ENCODE measurements at places on chromosomes 3 and 15.

DNA sequence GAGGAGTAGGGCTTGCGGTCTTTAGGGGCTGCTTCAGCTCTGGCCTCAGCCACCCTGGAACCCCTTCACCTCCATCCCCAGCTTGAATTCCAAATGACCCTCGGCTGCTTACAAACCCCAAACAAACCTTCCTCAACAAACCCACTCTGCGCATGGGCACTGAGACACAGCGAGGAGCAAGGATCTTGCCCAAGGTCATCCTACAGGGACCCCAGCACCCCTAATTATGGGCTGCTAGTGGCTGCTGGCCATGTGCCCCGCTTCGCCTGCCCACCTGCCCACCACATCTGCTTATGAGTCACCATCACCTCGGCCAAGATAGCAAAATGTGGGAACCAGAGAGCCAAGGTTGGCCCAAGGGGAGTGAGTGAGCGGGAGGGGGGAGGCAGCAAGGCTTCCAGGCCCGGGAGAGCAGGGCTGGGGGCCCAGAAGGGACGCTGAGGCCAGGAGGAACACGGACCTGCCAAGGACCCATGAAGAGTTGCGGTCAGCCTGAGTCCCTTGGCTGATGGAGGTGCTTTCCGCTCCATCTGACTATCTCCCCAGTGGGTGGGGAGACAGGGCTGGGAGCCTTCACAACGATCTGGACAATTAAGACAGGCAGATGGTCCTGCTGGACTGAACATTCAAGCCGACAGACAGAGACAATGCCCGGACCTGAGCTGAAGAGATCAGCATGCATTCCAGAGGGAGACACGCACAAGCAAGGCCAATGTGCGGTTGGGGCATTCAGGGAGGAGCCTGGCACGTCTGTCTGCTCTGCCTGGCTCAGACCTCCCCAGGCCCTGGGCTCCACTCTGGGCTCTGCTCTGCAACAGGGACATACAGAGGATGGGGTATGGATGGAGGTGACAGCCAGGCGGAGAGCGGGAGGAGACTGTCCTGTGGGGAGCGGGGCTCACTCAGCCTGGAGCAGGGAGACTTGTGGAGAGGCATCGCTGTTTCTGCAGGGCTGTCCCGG is 10.8 kb upstream of the GRIP2 start:
- DNase-seq = no peak

DNA sequence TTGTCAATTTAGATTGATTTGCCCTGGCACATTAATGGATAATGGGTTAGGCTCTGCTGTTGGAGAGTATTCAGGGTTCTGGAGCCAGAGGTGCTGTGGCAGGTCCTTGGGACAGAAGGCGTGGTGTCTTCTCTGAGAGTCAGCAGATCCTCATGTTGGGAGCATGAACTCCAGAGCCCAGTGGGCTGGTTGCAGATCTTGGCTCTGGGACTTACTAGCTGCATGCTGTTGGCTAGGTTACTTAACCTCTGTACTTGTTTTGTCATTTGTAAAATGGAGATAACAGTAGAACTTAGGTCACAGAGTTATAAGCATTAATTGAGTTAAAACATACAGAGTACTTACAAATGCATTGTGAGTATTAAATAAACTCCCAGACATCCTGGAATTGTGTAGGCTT is 77.6 kb downstream of the CCK start:
- no peak for DNase-seq

DNA sequence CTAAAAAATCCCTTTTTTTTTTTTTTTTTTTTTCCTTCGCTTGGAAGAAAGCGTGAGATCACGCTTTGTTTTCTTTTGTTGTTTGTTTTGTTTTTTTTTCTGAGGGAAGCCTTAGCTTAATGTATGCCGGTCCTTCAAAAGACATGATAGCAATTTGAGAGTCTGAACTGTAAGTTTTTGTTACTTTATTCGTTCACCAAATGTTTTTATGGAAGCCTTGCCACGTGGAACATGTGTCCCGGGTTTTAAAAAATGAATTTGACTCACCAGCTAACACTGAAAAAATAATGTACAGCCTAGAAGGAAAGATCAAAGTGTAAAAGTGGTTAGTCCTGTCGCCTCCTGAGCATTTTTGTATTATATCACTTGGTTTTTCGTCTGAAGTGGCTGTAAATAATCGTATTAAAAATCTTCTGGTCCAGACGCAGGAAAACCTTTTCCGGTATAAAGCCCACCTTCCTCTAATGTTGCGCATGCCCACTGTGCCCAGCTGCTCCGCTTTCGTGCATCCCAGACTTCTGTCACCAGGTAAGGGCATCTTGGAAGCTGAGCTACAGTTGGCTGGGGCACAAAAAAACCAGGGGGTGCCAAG is 795 bp upstream of the MYNN start:
- no peak for DNase-seq

DNA sequence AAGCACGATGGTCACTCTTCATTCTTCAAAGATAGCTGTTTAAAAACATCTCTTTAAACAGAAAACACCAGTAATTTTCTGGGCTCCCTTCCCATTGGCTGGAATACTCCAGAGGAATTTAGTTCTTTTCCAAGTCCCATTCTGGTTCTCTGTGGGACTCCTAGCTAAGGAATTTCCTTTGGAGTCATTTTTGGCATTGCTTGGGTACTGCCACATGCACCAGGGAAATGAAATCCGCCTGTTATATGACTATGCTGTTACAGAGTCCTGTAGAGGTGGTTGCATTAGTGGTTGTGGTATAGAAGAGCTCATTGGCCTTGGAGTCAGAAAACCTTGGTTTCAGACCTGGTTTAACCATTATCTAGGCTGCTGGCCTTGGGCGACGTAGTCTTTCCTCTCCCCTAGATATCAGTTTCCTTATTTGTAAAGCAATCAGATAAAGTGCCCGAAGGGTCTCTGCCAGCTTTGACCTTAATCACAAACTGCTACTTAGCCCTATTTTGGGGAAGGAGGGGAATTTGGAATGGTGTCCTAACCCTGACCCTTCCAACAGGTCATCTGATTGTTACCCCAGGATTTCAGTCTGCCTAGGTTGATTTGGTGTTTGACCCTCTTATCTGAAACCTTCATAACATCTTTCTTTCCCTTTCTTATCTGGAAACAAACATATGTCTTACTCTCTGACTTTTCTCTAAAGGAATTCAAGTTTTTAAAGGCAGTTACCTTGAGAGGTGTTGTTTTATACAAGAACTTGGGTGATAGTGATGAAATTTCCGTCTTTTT is 13.4 kb downstream of the RTP1 start:
- DNase-seq = peak; percentile 93

GRCh38 chr15:95327183-95327525 is 1003.3 kb upstream of the NR2F2 start:
- no peak for DNase-seq

Measured in GM04503 (cell line).